Pancreas (tissue), 10 donors: ENCODE measurements at places on chromosomes 7 and 10.

GRCh38 chr7:130021105-130021834 is 29.9 kb downstream of the ZC3HC1 start:
- DNase-seq, result no peak

DNA sequence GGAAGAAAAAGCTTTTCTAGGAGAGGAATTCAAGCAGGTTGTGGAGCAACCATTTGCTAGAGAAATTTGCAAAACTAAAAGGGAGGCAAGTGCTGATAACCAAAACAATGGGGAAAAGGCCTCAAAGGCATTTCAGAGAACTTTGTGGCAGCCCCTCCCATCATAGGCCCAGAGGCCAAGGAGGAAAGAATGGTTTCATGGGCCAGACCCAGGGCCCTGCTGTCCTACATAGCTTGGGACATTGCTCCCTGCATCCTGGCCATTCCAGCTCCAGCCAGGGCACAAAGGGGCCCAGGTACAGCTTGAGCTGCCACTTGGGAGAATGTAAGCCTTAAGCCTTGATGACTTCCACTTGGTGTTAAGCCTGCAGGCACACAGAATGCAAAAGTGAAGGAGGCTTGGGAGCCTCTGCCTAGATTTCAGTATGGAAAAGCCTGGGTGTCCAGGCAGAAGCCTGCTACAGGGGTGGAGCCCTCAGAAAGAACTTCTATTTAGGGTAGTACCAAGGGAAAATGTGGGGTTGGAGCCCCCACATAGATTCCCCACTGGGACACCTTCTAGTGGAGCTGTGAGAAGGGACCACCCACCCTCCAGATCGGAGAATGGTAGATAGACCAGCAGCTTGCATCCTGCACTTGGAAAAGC is 91.2 kb downstream of the RALA start:
- no peak for DNase-seq

DNA sequence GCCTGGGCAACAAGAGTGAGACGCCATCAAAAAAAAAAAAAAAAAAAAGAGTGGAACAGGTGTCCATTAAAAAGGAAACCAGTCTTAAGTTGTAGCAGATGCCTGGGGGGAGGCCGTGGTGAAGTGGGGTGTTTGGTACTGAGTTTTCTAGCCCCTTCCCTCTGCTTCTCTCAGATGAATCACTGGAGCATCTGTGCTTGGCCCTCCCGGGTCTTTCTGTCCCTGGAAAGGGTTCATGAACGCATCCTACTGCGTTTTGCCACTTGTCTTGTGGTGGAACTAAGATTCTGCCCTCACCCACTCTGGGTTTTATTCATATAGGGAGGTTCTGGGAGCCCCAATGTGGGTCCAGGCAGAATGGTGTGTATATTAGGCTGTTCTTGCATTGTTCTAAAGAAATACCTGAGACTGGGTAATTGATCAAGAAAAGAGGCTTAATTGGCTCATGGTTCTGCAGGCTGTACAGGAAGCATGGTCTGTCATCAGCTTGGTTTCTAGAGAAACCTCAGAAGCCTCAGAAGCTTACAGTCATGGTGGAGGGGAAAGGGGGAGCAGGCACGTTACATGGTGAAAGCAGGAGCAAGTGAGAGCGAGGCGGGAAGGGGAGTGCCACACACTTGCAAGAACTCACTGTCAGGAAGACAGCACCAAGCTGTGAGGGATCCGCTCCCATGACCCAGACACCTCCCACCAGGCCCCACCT is 63.5 kb downstream of the CAMK1D start:
- no peak for DNase-seq

DNA sequence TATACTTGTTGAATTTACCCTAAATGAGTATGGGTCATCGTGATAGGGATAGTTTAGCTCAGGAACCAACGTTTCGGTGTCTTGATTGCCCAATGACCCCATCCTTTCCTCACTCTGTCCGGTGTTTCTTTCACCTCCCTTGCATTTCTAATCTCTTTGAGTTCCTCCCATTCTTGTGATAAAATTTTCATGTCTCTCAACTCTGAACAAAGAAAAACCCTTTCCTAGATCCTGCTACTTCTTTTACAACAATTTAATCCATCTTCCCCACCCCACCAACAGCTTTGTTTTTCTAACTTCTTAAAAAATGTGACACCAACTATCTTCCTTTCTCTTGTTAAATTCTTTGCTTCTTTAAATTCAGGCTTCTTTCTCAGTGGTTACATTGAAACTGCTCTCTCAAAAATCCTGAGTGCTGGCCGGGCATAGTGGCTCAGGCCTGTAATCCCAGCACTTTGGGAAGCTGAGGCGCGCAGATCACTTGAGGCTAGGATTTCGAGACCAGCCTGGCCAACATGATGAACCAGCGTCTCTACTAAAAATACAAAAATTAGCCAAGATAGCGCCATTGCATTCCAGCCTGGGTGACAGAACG is 130.3 kb upstream of the MINDY3 start:
- DNase-seq, result no peak

DNA sequence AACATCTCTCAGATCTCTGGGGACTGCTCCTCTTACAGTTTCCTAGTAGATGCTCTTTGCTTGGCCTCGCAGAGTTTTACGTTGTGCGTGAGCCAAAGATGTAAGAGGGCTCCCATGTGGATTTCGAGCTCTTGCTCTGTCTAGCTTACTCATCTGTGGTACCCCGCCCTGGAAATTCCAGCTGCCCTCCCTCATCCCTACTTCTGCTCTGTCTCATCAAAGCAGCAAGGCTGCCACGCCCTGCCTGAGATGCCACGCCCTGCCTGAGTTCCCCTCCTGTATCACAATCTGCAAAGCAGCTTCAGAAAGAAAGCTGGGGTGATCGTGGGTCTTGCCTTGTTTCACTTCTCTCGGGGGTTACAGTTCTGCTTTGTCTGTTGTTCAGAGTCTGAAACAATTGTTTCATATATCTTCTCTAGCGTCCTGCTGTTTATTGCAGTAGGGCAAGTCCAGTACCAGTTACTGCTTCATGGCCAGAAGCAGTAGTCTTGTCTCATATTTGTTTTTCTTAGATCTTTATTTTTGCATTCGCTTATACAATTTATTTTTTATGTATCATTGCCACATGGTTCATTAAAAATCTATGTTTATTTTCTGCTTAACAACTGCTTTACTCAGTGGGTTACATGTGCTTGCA is 36.1 kb upstream of the CCNY start:
- no peak for DNase-seq

DNA sequence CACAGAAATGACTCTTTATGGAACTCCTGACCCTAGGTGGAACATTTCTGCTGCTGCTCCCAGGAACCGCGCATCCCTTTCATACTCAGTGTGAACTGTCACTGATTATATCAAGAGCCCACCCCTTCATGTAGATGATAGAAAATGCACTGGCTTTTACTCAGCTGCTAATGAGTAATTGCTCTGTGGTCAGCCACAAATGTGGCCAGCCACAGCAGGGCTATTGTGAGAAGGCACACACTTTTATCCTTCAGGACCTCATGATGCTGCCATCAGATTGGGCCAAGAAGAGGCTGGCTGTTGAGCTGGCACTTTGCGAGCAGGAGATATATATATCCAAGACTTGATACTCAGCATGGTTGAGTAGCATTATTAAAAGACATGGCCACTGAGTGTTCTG is 124.7 kb downstream of the CFAP58 start:
- no peak for DNase-seq

DNA sequence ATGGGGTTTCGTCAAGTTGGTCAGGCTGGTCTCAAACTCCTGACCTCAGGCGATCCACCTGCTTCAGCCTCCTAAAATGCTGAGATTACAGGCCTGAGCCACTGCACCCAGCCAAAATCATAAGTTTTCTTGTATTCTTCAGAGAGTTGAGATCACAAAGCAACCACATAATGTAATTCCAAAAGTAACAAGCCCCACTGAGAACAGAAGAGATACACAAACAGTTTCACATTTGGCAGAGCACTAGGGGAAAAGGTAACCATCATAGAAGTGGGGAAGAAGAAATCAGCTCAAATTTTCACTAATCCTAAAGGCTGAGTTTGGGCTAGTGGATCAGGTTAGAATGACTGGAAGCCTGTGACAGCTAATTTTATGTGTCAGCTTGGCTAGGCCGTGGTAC is 5.4 kb upstream of the CEP41 start:
- no peak for DNase-seq

GRCh38 chr10:121261665-121262064 is 336.6 kb downstream of the FGFR2 start:
- DNase-seq, result no peak

DNA sequence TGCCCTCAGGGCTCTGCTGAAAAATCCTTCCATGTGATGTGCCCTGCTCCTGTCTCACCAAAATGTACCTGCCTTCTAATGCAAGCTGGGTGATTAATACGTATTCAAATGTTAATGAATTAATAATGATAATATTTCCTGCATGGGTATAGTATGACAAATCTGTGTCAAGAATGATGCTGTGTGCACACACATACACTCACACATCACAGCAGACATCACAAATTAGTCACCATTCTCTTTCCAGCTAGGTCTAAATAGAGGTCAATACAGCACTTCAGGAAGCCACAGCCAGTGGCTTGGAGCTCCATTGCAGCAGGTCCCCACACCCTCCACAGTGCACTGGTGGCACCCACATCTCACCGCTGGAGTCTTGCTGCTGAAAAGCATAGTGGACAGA is 681.2 kb upstream of the NRP1 start:
- DNase-seq, result no peak

DNA sequence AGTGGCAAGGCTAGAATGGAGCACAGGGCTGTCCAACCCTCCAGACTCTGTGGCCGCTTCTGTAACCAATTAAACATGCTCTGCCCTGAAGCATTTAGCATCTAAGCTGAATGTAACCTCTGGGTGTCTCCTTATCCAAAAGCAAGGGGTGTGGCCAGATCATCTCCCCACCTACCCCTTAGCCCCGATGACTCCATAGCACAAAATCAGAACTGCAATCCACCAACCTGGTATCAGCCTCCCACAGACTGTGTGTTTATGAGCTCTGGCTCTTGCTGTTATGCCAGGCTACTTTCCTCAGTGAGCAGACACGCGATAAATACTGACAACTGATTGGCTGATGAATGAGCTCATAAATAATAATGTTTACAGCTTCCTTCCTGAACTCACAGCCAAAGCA is 3.2 kb downstream of the FRMD4A start:
- DNase-seq, result no peak

- DNase-seq, result no peak
Measured at GRCh38 chr10:7526017-7526400, 115.2 kb upstream of the SFMBT2 start.

DNA sequence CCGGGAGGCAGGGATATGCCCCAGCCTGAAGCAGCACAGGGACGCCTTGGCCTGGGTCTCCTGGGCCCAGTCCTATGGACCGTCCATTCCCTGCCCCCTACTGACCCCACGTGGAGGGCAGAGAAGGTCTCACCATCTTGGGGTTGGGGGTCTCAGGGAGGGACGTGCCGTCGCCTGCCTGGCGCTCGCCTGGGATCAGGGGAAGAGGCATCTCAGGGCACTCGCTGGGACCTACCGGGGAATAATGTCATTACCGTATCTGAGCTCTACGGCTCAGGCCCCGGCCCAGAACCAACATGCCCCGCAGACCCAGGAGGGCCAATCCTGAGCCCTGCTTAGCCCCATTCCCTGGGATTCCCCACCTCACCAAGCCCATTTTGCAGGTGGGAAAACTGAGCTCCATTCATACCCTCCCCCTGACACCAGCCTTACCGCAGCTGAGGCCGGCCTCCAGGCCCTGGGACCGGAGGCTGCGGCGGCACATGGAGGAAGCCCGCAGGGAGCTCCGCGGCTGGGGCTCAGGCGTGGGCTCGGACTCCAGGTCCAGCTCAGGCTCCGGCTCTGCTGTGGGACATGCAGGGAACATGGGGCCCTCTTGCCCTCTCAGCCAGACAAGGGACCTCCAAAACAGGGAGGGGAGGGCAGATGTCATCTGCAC is 40.7 kb downstream of the GRID2IP start:
- no peak for DNase-seq

DNA sequence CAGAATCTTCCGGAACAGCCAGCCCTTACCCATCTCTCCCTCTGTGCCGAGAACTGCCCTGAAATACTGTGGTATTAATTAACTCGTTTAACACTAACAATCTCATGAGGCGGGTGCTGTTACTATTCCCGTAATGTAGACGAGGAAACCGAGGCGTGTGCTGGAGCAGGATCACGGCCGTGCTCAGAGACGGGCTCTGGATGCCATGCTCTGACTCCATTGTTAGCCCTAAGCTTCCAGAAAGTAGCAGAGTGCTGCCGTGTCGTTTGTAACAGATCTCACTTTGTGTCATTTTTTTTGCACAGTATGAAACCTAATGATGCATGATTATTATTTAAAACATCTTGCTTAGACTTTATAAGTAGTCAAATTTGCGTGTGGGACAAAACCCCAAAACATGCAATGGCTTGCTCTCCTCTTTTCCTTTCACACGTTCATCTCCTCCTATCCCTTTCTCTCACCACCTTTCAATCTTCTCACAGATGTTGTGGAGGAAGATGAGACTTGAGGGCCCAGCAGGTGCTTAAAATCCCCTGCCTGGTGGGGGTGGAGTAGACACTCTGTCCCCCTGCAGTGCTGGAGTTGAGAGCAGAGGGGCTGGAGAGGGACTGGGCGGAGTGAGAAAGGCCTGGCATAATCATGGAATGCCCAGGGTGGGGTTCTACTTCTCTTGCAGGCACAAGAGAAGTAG is 482 bp upstream of the ACTR3C start:
- DNase-seq, result no peak

DNA sequence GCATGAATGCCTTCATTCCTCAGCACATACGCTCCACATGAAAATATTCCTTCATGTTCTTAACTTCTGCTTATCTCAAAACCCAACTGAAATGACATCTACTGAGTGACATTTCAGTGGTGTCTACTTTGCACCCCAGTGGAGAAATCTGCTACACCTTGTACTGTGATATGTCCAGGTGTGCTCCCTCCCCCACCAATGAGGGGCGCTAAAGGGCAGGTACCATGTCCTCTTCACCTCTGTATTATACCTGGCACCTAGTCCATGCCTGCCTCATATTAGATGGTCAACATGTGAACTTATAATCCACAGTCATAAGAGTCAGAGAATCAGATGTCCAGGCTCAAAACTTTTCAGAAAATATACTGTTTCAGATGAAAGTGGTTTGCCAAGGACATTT is 2.1 kb downstream of the PAXIP1 start:
- DNase-seq, result peak; percentile 29

- DNase-seq, result no peak
Measured at GRCh38 chr10:103716206-103717160, 138.9 kb downstream of the SH3PXD2A start.

GRCh38 chr7:94050046-94050445 is 45.9 kb upstream of the BET1 start:
- no peak for DNase-seq

- DNase-seq, result peak; percentile 92
Measured at GRCh38 chr10:116849248-116850057, at the start of gene ENO4. Gene ENO4, plus strand, starts transcription at chr10:116849499. Its CDS starts 68 bp downstream, at chr10:116849567.

- peak; percentile 65 for DNase-seq
Measured at GRCh38 chr10:3852147-3852904, 67.3 kb upstream of the KLF6 start.

GRCh38 chr7:23212841-23213240 is 31.0 kb downstream of the NUP42 start:
- DNase-seq, result no peak

GRCh38 chr7:91940171-91940570 is 491 bp upstream of the AKAP9 start:
- DNase-seq, result no peak
